ENCODE measurements at places on chromosomes 12 and 14.
A peak's percentile ranks its signal among the peaks of the same experiment; 100 is the strongest.

DNA sequence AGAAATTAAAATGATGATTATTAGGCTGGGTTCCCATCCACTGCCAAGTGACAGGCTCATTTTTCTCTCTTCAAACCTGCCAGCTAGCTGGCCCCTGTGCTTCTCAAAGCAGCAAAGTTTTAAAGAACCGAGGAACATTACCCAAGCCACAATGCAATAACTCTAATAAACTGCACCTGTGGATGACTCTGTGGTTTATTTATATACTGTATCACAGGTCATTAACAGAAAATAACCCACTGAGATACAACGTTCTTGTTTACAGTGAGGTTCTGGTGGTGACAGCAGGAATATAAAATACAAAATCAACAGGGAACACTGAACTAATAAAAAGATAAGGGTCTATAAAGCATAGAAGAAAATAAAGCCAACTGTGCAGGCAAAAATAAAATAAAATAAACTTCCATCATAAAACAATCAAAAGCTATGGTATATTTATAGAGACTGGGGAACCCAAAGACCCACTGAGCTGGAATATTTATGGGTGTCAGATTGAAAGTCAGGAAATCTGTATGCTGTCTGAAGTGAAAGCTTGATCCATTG lies 472.9 kb downstream of the NOVA1 start:
- DNase-seq: no peak

DNA sequence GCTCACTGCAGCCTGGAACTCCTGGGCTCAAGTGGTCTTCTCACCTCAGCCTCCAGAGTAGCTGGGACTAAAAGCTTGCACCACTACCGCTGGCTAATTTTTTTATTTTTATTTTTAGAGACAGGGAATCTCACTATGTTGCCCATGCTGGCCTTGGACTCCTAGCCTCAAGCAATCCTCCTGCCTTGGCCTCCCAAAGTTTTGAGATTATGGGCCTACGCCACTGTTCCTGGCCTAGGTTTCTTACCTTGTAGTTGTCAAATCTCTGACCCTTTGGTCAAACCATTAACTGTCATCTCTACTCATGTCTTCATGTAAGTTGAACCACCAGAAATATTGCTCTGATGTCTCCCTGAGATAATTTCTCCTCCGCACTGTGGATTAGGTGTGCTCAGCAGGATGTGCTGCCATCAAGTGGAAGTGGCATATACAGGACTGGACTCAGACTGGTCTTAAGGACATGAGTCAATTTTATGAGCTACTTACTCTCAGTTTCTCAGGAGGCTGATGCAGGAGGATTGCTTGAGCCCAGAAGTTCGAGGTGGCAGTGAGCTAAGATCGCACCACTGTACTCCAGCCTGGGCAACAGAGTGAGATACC lies 28.5 kb downstream of the ACTR6 start:
- DNase-seq: no peak

DNA sequence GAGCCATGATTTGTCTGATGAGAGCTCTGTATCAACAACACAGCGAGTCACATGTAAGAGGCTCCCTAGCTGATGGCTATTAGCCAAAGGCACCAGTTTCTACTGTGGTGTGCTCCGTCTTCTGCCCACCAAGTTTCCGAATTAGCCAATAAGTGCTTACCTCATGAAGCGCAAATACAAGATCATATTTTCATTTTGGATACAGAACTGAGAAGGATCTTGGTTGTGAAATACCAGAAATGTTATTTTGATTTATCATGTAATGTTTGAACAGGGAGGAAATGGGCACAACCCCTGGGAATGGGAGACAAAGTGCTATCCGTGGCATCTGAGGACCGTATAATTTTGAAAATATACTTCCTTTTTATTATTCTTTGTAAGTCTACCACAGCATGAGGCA lies 234.3 kb downstream of the DACT1 start:
- no peak for DNase-seq

GRCh38 chr14:22506778-22507351 lies 82.2 kb downstream of the DAD1 start:
- DNase-seq: no peak

GRCh38 chr12:68367116-68367515 lies 35.0 kb upstream of the MDM1 start:
- no peak for DNase-seq

DNA sequence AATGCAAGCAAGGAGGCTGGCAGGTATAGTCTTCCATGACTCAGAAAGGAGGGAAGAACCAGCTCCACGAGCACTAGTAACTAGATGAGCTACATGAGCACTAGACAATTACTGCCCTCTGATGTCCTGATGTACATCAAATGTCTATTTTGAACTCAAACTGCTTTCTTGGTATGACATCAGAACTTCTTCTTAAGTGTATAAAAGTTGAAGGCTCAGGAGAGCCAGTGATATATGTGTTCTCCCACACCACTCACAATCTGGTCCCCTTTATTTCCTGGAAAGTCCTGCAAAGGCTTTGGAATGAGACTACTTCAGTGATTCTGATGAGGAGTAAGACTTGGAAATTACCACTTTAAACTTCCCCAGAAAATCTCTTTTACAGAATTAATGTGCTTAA lies 18.5 kb upstream of the DHRS7 start:
- no peak for DNase-seq

DNA sequence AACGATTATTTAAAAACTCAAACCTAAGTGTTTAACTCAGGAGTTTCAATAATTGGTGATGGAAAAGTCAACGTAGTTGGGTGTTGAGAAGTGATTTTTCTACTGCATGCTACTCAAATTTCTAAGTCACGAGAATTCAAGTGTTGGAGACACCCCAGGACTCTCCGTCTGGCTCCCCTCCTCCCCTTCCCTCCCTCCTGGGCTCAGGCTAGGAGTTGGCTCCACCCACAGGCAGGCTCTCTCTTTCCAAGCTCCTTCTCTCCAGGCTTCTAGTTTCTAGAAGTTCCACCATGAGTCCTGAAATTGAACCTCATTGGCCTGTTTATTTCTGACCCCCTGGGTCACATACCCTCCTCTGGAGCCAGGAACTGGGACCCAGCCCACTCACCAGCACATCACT lies 73.0 kb downstream of the TMEM132D start:
- DNase-seq: no peak

- DNase-seq: peak; percentile 33
Observed at GRCh38 chr12:62435303-62436163, 31.1 kb upstream of the MON2 start.

GRCh38 chr14:43147485-43147884 lies 1359.6 kb downstream of the FSCB start:
- DNase-seq: no peak

DNA sequence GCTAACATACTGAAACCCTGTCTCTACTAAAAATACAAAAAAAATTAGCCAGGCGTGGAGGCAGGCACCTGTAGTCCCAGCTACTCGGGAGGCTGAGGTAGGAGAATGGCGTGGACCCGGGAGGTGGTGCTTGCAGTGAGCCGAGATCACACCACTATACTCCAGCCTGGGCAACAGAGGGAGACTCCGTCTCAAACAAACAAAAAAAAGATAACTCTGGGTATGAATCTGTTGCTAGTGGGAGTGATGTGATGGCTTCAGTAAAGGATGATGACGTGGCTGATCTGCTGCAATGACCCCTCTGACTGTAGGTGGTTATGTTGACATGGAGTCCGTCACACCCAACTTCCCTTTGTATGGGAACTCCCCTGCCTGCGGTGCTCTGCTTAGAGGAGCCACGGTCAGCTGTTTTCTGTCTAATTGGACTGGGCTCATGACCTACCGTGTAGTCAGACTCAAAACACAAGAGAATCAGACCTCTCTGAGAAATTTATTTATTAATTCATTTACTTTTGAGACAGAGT lies 59.1 kb upstream of the MED13L start:
- no peak for DNase-seq

- DNase-seq: no peak
Observed at GRCh38 chr12:10720974-10721650, 2.0 kb downstream of the YBX3 start.

DNA sequence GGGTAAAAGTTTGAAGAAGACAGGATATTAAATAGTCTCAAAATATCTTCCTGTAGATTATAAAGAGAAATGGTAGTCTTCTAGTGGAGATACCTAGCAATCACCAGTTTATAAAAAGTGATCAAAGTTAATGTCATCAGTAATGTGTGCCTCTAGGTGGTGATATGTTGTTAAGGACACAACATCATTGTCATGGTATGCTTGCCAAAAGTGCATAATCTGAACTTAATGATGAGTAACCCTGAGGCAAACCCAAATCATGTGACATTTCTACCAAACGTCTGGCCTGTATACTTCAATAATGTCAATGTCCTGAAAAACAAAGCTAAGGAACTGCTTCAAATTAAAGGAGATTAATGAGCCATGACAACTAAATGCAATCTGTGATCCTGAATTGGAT lies 214.7 kb downstream of the PHLDA1 start:
- peak; percentile 93 for DNase-seq

GRCh38 chr14:36701132-36701531 lies 39.5 kb downstream of the PAX9 start:
- no peak for DNase-seq

- no peak for DNase-seq
Observed at GRCh38 chr14:72401632-72402376, 469.6 kb downstream of the RGS6 start.

- DNase-seq: no peak
Observed at GRCh38 chr14:20563971-20564370, 3.1 kb upstream of the RNASE9 start.

- no peak for DNase-seq
Observed at GRCh38 chr14:104348741-104349140, 210.4 kb downstream of the KIF26A start.

- DNase-seq: no peak
Observed at GRCh38 chr14:73780391-73780790, 66.2 kb upstream of the PNMA1 start.

GRCh38 chr12:22121224-22121623 lies 75.2 kb downstream of the CMAS start:
- DNase-seq: no peak

- DNase-seq: no peak
Observed at GRCh38 chr14:93094121-93094918, 21.4 kb downstream of the ITPK1 start.

- peak; percentile 93 for DNase-seq
Observed at GRCh38 chr12:12788675-12789368, 3.4 kb downstream of the APOLD1 start.

DNA sequence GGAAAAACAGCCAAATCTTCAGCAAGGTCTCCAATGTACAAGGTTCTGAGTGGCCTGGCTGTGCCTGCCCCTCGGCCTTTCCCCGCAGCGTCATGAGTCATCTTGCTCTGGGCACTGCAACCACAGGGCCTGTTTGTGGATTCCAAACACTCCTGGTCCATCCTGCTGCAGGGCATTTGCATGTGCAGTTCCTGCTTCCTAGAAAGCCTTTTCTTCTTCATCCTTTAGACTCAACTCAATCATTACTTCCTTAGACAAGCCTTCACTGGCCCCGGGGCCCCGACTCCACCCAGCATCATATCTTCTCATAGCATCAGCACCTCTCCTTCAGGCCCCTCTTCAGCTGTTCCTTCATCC lies 101.8 kb upstream of the EGLN3 start:
- DNase-seq: no peak

DNA sequence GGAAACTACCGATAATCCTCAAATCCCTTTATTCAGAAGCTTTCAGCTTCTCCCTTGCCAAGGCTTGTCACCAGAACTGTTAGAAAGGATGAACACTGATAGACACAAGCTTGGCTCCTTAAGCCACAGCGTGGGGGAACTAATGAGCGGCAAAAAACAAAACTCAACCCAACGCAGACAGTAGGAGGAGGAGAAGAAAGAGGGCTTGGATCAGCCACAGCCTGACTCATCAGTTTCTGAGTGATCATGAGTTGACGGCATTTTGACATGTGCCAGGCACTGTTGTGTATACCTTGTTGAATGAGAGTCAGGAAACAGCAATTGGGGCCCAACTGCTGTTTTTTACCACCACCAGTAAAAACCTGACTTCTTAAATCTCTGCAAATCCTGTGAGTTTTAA lies 23.7 kb downstream of the PLXNC1 start:
- no peak for DNase-seq

DNA sequence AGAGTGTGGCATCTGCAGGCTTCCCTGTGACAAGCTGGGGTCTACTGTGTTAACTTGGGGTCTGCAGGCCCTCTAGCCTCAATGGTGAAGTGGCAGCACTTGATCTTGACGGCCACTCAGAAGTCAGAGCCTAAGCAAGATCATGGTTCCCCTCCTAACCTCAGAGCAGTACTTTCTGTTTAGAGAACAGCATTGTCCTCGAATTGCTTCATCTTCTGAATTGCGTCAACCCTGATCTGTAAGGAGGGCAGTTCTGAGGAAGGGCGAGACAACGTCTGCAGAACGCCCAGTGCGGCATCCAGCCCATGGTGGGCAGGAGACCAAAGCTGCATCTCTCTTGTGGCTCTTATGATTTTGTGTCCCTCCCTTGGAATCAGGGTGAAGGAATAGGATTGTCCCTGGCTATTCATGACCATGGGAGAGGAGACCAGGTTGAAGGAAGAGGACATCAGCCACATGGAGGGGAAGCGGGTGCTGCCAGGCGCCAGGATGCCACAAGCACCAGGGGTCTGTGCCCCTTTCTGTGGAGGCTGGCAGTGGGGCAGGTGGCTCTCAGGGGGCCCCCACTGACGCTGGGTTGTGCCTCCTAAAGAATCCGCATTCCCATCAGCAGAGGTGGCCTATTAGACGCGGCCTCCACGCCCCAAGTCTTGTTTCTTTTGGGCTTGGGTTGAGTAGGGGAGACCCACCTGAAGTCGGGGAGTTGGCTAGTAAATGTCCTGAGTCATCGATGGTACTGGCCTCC lies 2.2 kb downstream of the SERPINA9 start:
- no peak for DNase-seq

- DNase-seq: no peak
Observed at GRCh38 chr12:104866291-104866690, 91.8 kb downstream of the SLC41A2 start.

DNA sequence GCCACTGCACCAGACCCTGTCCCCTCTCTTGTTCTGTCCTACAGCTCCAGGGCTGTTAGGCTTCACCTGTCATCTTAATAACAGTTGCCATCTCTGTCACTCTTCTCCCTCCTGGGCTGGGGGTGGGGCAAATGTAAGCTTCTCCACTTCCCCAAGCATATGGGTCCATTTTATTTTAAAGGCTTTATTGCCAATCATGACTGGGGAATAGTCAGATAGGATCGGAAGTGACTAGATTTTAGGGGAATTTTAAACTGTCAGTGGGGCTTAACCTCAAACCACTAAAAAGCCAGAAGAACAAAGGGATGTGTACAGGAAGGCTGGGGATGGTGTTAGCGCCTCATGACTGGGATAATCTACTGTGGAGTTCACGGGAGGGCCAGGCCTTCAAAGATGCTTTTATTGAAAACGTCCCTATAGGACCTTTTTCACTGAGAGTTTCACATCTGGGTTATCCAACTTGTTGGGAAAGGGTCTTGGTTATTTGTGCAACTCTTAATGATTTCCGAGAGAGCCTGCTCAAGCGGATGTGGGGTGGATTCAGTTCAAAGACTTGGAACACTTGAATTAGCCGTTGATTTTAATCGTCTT lies 41.6 kb downstream of the CHST11 start:
- DNase-seq: no peak

DNA sequence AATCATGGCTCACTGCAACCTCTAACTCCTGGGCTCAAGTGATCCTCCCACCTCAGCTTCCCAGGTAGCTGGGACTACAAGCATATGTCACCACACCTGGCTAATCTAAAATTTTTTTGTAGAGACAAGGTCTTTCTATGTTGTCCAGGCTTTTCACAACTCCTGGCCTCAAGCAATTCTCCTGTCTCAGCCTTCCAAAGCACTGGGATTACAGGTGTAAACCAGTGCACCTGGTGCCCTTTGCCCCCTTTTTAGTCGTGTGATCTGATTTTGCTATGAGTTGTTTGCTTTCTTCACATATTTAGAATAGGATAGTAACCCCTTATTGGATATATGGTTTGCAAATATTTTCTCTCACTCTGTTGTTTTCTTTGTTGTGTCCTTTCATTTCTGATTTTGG lies 1.7 kb upstream of the RAD52 start:
- no peak for DNase-seq

- DNase-seq: peak; percentile 79
Observed at GRCh38 chr12:53054112-53054878, 4.4 kb downstream of the TNS2 start.
